Esophagus muscularis mucosa (tissue), 4 donors: ENCODE measurements at places on chromosomes 1 and 21. TPM values are rescaled to one million over a fixed set of nuclear protein-coding genes. Genes with fewer than 3 reads are reported as not detected.

Gene DAB1
- 0.42 TPM for total RNA-seq

Gene CNKSR1
- 2.1 TPM for total RNA-seq

Gene EXTL1
- total RNA-seq = 0.97 TPM

Gene B4GALT3
- total RNA-seq = 24.8 TPM

Gene NMNAT2
- total RNA-seq = 2.8 TPM

Gene RNF220
- 112 TPM for total RNA-seq

Gene CLDN17
- not detected for total RNA-seq

Gene ZNF672
- total RNA-seq = 30.3 TPM

DNA sequence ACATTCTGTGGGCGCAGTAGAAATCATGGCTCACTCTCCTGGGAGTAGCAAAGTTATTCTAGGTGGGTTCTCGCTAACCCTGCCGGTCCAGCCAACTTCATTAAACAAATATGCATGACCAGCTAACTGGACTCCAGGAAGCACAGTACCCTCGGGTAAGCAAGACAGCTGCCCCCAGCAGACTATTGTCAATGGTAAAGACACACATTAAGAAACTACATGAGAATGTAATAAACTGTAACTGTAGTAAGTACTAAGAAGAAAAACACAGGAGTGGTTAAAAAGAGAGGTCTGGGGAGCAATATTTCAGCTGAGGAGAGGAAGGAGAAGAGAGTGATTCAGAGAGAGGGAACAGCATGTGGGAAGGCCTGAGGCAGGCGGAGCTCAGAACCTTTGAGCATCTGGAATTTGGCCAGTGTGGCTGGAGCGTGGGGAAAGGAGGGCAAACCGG lies 7.4 kb downstream of the SLC2A5 start:
- no peak overlapping the region for H3K4me3 ChIP-seq
- no peaks in the 10 kb centered on the region for H3K36me3 ChIP-seq
- H3K4me1 ChIP-seq = peaks cover 51% of the 10 kb centered on the region
- H3K27me3 ChIP-seq = no peaks in the 10 kb centered on the region

DNA sequence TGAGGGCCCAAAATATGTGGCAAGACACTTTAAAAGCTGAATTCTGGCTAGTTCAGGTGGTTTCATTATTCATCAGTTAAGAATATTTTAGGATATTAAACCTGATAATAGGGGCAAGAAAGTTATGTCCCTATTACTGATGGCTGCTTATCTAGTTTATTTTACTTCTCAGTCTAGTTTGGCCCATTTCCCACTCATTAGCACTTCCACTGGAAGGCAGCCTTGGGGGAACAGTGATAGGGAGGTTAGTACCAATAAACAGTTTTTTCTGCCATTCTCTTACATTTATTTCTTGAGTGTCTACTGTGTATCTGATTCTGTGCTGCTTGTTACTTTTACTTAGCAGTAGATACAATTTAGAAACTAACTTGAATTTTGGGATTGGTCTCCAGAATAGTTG lies 9.0 kb downstream of the PPP1R12B start:
- H3K36me3 ChIP-seq = no peaks in the 10 kb centered on the region
- peaks cover 21% of the 10 kb centered on the region for H3K4me1 ChIP-seq
- no peak overlapping the region for H3K27ac ChIP-seq
- no peak for DNase-seq
- H3K27me3 ChIP-seq = no peaks in the 10 kb centered on the region

DNA sequence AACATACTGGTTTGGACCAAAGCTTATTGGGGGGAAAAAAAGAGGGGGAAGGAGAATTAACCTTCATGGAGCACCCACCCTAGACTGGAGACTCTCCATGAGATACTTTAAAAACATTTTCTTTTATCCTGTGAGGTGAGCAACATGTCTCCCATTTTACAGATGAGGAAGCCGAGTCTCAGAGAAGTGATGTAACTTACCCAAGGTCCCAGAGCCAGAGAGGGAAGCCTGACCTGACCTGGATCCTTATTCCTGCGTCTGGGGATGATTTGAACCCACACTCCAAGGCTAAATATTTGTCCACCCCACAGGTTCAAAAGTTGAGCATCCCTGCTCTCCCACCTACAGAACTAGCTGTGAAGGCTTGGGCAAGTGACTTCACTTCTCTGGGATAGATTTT lies 137.9 kb upstream of the JUN start:
- H3K36me3 ChIP-seq = no peaks in the 10 kb centered on the region
- H3K27me3 ChIP-seq = no peaks in the 10 kb centered on the region
- DNase-seq = peak; percentile 42
- H3K4me1 ChIP-seq = peaks cover 12% of the 10 kb centered on the region
- no peak overlapping the region for H3K4me3 ChIP-seq

- DNase-seq = no peak
- no peaks in the 10 kb centered on the region for H3K36me3 ChIP-seq
- no peak overlapping the region for H3K4me3 ChIP-seq
- H3K4me1 ChIP-seq = peaks cover 8% of the 10 kb centered on the region
- H3K27me3 ChIP-seq = no peaks in the 10 kb centered on the region
- no peak overlapping the region for H3K27ac ChIP-seq
Observed at GRCh38 chr1:30378991-30379581, 344.3 kb downstream of the MATN1 start.

- no peaks in the 10 kb centered on the region for H3K36me3 ChIP-seq
- DNase-seq = no peak
- no peak overlapping the region for H3K27ac ChIP-seq
- no peaks in the 10 kb centered on the region for H3K27me3 ChIP-seq
- H3K4me1 ChIP-seq = no peaks in the 10 kb centered on the region
- H3K4me3 ChIP-seq = no peak overlapping the region
Observed at GRCh38 chr1:4965346-4966075, 311.1 kb downstream of the AJAP1 start.

DNA sequence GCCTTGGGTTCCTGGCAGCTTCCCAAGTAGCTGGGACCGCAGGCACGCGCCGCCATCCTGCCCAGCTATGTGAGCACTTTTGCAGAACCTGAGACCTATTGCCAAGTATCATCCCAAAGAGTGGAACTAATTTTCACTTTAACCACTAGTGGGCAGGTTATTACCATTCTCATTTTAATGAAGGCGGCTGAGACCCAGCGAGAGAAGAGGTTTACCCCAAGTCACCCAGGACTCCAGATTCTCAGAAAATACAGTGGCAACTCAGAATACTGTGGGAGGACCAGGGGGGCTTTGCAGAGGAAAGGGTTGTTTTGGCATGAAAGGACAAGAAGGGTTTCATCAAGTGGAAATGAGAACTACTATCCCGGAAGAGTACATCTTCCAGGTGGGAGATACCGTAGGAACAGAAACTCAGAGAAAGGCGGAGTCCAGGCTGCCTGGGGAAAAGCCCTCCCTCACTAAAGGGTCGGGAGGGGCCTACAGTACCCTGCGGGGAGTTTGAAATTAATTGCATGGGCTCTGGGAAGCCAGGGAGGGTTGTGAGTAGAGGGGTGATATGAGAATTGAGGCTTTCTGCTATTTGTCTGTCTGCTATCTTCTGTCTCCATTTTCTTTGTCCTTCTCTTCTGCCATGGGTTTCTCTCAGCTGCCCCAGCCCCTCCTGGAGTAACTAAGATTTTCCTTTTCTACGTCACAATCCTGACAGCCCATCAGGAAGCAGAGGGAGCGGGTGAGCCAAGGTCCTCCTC lies 7.2 kb upstream of the SEMA4A start:
- H3K4me1 ChIP-seq = peaks cover 24% of the 10 kb centered on the region
- no peaks in the 10 kb centered on the region for H3K27me3 ChIP-seq
- no peaks in the 10 kb centered on the region for H3K36me3 ChIP-seq
- DNase-seq = no peak
- H3K4me3 ChIP-seq = no peak overlapping the region
- peak overlapping the region; percentile 19 for H3K27ac ChIP-seq

- no peaks in the 10 kb centered on the region for H3K27me3 ChIP-seq
- H3K36me3 ChIP-seq = no peaks in the 10 kb centered on the region
- no peak for DNase-seq
- H3K27ac ChIP-seq = no peak overlapping the region
- peaks cover 4% of the 10 kb centered on the region for H3K4me1 ChIP-seq
Observed at GRCh38 chr1:81848880-81849682, 48.3 kb downstream of the ADGRL2 start.

DNA sequence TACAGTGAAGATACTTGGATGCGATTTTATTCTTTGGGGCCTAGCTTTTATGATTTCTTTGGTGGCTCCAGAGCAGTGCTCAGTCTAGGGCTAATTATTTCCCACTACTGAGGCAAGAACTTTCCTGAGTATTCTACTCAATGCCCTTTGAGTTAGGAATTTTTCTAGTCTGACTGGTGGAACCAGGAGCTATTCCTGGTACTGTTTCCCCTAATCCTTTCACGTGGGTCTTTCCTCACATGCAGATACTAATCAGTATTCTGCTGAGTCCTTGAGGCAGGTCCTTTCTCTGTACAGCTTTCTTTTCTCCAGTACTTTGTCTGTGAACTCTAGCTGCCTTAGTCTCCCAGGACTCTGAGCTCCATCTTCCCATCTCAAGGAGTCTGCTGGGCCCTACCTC lies 76.7 kb downstream of the TRIM11 start:
- no peak for DNase-seq
- H3K27ac ChIP-seq = no peak overlapping the region
- H3K4me3 ChIP-seq = no peak overlapping the region
- no peaks in the 10 kb centered on the region for H3K36me3 ChIP-seq

DNA sequence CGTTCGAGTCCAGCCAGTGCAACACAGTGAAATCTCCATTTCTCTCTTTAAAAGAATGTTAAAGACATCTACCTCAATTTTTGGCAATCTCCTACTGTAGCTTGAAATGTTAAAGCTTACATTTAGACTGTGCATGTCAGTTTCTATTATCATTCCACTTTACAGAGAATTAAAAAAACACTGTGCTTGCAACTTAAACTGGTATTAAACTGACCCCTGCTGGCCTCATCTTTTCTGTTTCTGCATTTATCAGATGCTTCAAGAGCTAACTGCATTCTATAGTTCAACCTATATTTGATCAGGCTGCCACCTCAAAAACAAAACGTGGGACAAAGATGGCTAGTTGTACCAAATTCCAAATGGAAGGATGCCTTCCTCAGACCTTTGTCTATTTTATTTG lies 226.5 kb downstream of the SMYD3 start:
- H3K4me1 ChIP-seq = no peaks in the 10 kb centered on the region
- DNase-seq = no peak
- H3K4me3 ChIP-seq = no peak overlapping the region
- H3K36me3 ChIP-seq = no peaks in the 10 kb centered on the region
- no peaks in the 10 kb centered on the region for H3K27me3 ChIP-seq

GRCh38 chr21:21662776-21663175 lies 664.6 kb downstream of the NCAM2 start:
- no peaks in the 10 kb centered on the region for H3K4me1 ChIP-seq
- no peak overlapping the region for H3K27ac ChIP-seq
- DNase-seq = no peak
- H3K27me3 ChIP-seq = no peaks in the 10 kb centered on the region
- no peaks in the 10 kb centered on the region for H3K36me3 ChIP-seq

- H3K4me3 ChIP-seq = no peak overlapping the region
- no peaks in the 10 kb centered on the region for H3K36me3 ChIP-seq
- no peak for DNase-seq
- H3K4me1 ChIP-seq = no peaks in the 10 kb centered on the region
- no peak overlapping the region for H3K27ac ChIP-seq
- H3K27me3 ChIP-seq = no peaks in the 10 kb centered on the region
Observed at GRCh38 chr1:236982380-236982779, 21.9 kb downstream of the MT1HL1 start.

- no peak for DNase-seq
- H3K27ac ChIP-seq = no peak overlapping the region
- no peaks in the 10 kb centered on the region for H3K4me1 ChIP-seq
- no peaks in the 10 kb centered on the region for H3K36me3 ChIP-seq
- H3K4me3 ChIP-seq = no peak overlapping the region
Observed at GRCh38 chr1:17277511-17278159, 28.7 kb downstream of the PADI3 start.

GRCh38 chr1:29397981-29398380 lies 161.7 kb downstream of the PTPRU start:
- H3K27ac ChIP-seq = no peak overlapping the region
- H3K27me3 ChIP-seq = peaks cover 30% of the 10 kb centered on the region
- DNase-seq = no peak
- no peaks in the 10 kb centered on the region for H3K4me1 ChIP-seq
- no peak overlapping the region for H3K4me3 ChIP-seq

- H3K4me3 ChIP-seq = no peak overlapping the region
- DNase-seq = no peak
- no peak overlapping the region for H3K27ac ChIP-seq
- H3K27me3 ChIP-seq = no peaks in the 10 kb centered on the region
Observed at GRCh38 chr1:191963286-191963685, 195.0 kb upstream of the RGS18 start.

DNA sequence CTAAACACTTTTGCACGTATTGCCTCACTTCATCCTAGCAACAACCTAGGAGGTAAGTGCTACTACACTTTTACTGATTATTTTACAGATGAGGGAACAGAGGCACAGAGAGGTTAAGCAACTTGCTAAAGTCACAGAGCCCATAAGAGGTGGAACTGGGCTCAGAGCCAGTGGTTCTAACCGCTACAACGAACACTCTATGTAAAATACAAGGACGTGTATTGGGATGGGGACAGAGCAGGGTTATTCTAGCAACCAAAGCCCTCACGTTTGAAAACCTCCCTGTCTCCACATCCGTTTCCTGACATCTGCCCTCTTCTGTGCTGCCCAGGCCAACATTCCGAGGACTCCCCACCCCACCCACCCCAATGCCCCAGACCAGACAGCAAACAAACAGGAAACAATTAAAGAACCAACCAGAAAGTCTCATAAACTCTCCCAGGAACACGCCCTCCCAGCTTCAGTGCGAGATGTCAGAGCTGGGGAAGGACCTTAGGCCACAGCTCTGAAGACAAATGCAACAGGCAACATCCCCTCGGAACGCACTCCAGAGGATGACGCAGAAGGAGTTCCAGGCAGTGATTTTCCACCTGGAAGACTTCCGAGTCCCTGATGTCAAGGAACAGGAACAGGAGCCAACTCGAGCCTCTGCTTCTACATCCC lies 41.1 kb downstream of the GLIS1 start:
- DNase-seq = no peak
- H3K4me3 ChIP-seq = no peak overlapping the region
- no peaks in the 10 kb centered on the region for H3K36me3 ChIP-seq
- H3K4me1 ChIP-seq = peaks cover 7% of the 10 kb centered on the region

DNA sequence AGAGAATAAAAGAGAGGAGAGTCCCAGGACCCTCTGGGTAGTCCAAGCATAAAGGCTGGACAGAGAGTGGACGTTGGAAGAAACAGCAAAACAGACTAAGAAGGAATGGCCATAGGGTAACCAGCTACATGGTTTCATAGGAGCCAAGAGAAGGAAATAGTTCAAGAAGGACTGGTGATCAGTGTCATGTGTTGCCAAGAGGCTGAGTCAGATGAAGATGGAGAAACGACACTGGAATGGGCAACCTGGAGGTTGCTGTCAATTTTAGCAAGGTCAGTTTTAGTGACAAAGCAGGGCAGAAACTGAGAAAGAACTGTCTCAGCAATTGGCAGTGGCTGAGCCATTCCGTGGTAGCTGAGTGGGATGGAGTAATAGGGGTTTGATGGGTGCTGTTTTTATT lies 41.4 kb downstream of the HMGB4 start:
- DNase-seq = no peak
- no peaks in the 10 kb centered on the region for H3K36me3 ChIP-seq

GRCh38 chr1:240909701-240910457 lies 297.9 kb upstream of the GREM2 start:
- no peaks in the 10 kb centered on the region for H3K36me3 ChIP-seq
- H3K27ac ChIP-seq = no peak overlapping the region
- no peaks in the 10 kb centered on the region for H3K4me1 ChIP-seq
